Body of pancreas (tissue), 4 donors: ENCODE measurements at places on chromosomes 12 and 14.

- DNase-seq: no peak
These were observed 374.2 kb downstream of the PRKD1 start for GRCh38 chr14:29553427-29553826.

GRCh38 chr14:99822800-99823455 lies 29.7 kb downstream of the EML1 start:
- no peak for DNase-seq

- DNase-seq: no peak
These were observed 981 bp downstream of the SLC48A1 start for GRCh38 chr12:47773858-47774580.

DNA sequence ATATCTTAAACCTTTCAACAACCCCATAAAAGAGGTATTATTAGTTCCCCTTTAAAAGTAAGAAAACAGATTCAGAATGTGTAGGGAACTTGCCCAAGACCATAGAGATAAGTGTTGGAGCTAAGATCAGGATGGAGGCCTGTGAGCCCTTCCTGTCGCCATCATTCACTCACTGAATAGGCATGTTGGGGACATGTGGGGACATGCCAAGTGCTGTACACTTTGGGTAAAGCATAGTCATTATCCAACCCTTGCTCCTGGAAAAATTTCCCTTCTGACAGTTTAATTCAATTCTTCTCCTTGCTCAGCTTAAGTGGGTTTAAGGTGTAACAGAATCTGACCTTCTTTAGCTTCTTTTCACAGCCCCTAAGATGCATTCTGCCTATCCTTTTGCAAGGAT lies 28.0 kb upstream of the C12orf42 start:
- no peak for DNase-seq

DNA sequence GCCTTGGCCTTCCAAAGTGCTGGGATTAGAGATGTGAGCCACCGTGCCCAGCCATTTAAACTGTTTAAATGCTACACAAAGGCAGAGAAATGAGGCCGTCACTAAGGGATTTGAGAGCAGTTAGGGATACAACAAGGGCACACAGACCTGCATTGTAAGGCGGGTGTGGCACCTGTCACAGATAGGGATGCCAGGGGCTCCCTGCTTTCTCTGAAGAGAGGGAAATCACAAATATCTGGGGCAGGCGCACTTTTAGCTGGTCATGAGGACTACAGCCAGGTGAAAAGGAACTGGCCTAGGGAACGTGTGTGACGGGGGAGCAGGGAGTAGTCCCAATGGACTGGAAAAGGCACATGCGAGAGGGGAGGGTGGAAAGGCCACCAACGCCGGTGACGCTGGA lies 9.7 kb downstream of the SSH1 start:
- no peak for DNase-seq

DNA sequence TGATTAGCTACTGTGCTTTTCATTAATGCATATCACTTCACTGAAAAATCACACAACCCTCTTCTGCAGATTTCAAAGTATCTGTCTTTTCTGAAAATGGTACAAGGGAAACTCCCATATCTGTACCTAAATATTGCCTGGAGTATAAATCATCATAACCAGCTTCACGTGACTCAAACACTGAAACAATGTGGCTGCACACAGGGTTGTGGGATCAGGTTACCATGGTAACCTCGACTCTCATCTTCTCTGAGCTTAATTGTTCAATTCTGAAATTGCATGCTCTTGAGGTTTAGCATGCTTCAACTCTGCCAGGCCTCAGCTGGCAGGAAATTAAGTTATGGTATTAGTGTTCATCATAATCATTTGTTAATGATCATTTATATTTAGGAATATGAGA lies 77.5 kb upstream of the CPSF6 start:
- DNase-seq: no peak

DNA sequence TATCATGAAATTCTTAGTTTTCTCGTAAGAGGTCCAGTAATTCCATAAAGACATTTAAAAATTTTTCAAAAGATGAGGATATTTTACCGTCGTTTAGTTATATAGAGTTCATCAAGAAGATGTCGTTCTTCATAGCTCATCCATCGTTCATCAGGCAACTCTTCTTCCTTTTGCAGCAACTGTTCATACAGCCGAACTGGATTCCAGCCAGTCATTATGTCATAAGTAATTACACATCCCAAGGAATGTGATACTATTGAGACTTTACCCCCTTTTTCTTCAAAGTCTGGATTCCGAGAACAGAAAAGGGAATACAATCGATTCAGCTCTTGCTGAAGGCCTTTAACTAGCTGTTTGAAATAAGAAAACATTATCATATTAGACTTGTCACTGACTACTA lies 90.3 kb downstream of the DDHD1 start:
- DNase-seq: no peak

- no peak for DNase-seq
These were observed 39.4 kb upstream of the TMPRSS12 start for GRCh38 chr12:50803230-50803875.

- no peak for DNase-seq
These were observed 14.5 kb downstream of the R3HDM2 start for GRCh38 chr12:57416039-57416996.

GRCh38 chr14:99774556-99775307 lies 18.5 kb upstream of the EML1 start:
- DNase-seq: no peak

DNA sequence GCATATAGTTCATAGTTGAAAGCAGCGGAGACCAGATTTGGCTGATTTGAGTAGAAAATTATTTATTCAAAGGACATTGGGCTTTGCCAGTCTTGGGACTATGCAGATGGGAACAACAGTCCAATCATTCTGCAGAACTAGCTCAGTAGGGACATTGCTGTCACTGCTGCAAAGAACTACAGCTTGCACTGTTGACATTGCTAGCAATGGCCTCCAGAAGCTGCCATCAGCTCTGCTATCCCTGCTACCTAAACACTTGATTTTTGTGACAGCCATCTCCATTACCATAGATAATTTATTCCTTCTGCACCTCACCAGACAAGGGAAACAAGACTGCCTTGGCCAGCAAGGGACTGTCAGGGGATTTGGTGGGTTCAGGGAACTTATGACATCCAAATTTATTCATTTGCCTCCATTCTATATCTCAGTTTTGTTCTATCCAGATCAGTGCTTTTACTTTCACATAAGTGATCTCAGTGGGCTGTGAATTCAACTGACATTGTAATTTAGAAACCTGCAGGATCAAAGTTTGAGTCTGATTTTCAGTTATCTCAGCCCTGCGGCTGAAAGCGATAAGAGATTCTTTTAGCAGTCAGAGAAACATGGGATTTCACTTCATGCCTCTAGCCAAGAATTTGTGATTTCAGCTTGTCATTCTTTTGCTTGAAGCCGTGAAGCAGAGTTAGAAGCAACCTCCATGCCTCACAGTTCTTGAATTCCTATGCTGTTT lies 136.7 kb upstream of the FBXO33 start:
- no peak for DNase-seq

DNA sequence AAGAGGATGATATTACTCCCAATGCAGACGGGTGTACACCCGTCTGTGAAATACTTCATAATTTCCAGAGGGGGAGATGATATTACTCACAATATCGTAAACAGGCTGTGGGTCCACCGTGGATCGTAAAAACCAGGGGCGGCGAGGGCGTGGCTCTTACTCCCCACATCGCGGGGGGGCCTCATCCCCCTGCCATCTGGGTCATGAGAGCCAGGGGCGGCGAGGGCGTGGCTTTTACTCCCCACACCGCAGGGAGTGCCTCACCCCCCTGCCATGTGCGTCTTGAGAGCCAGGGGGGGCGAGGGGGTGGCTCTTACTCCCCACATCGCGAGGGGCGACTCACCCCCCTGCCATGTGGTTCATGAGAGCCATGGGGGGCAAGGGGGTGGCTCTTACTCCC lies 86.2 kb upstream of the GNG2 start:
- DNase-seq: no peak

DNA sequence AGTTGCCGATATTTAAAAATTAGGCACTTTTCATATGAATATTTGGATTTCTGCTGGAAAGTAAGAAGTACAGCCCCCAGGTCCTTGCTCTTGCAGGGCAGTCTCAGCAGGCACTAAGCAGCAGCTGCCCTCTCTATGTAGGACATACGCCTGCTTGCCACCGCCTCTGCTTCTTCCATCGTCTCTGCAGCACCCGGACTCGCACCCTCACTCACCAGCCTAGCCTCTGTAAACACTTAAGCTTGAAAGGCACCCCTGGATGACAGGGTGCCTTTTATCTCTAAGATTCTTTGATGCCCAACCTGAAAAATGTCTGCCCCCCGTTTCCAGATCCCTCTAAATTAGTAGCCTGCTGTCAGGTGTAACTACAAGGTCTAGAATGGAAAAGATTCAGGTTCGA lies 19.0 kb downstream of the OTUB2 start:
- DNase-seq: peak; percentile 2

GRCh38 chr14:92563359-92563758 lies 49.8 kb downstream of the RIN3 start:
- peak; percentile 23 for DNase-seq

DNA sequence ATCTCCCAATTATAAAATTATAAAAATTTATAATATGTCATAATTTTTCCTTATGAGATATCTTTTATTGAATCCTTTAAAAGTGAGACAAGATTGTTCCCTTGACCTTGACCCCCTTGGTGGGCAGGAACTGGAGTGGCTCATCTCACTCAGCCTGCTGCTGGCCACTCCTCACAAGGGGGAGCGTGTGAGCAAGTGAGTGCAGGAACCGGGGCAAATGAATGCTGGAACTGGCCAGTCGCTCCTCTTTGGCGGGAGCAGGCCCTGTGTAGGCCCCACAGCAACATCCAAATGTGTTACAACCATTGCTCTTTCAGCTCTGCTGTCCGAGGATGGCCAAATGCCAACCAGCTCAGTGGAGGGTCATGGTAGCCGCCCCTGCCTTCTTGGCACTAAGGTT lies 178.8 kb downstream of the ETNK1 start:
- no peak for DNase-seq

- DNase-seq: no peak
These were observed 27.1 kb upstream of the PCED1B start for GRCh38 chr12:47052274-47052673.

- DNase-seq: no peak
These were observed 54.5 kb upstream of the MMP17 start for GRCh38 chr12:131773582-131774221.

GRCh38 chr12:123073962-123074801 lies 76.7 kb downstream of the PITPNM2 start:
- DNase-seq: no peak

- DNase-seq: no peak
These were observed 185.5 kb upstream of the PRMT8 start for GRCh38 chr12:3305464-3305863.

- no peak for DNase-seq
These were observed 5.4 kb downstream of the MAGOHB start for GRCh38 chr12:10607885-10608458.

- DNase-seq: peak; percentile 45
These were observed 20.4 kb downstream of the CCDC88C start for GRCh38 chr14:91396959-91397815.

DNA sequence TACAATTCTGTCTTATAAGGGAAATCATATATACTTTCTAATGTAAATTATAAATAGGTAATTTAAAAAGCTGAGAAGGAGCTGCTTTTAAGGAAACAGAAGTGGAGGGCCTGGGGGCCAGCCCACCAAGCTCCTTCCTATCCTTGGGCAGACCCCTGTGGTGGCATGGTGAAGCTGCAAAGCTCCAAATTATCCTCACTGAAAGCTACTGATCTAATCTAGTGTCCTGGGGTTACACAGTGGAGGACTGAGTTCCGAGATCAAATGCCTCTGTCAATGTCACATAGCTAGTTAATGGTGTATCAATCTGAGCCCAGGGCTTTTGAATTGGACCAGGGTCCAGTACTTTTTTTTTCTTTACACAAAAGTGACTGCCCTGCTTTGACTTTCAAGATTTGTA lies 355.4 kb downstream of the CEP128 start:
- DNase-seq: no peak

GRCh38 chr14:104938960-104939359 lies 14.3 kb downstream of the PLD4 start:
- no peak for DNase-seq

DNA sequence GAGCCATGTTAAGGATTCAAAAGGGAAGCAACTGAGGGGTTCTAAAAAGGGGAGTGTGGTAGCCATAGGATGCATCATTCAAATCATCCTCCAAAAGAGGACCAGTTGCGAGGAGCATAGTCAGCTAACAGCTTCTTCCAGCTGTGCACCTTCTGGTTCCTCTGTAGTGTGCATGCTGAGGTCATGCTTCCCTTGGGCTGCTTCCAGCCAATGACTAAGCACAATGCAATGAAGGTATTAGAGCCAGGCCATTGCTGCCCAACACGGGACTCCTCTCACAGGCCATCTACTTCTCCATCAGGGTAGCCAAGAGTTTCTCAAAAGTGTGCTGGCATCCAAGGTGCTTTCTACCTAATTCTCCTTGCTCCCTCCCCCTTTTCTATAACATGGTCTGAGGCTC lies 69.2 kb upstream of the ARID2 start:
- DNase-seq: peak; percentile 35

GRCh38 chr12:88624911-88625310 lies 44.6 kb upstream of the KITLG start:
- DNase-seq: no peak

DNA sequence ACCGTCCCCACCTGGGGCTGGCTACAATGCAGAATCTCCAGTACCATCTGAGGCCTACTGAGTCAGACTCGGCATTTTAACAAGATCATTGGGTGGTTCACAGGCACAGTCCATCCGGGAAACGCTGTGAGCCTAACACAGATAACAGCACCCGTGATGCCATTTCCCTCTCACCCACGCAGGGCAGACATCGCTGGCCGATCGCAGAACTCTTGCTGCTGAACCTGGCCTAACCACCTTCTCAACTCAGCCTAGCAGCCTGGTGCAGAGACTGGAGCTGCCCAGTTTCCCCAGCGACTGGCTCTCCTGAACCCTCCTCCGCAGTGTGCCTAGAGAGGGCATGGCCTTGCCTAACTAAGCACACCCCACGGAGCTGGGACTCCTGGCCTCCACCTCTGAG lies 83.3 kb downstream of the NCOR2 start:
- DNase-seq: no peak

- DNase-seq: peak; percentile 71
These were observed at the start of gene IRAK3 for GRCh38 chr12:66188584-66189485. IRAK3 (plus strand) TSS chr12:66189214; CDS start chr12:66189300, 86 bp downstream.

DNA sequence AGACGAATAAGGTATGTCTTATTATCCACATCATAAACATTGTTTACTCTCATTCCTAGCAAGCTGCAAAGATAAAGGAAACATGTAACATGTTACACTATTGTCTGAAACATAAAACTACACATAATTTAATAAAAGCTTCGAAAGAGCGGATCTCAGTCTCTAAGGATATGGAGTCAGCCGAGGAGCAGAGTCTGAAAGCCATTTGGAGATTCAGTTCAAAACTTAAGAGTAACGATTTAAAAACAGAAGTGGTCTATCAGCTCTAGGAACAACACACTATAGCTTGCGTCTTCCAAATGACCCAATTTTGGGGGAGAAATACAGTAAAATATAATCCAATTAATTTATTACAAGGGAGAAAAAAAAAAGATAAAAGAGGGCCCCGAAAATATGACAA lies 775 bp downstream of the NEMF start:
- no peak for DNase-seq

DNA sequence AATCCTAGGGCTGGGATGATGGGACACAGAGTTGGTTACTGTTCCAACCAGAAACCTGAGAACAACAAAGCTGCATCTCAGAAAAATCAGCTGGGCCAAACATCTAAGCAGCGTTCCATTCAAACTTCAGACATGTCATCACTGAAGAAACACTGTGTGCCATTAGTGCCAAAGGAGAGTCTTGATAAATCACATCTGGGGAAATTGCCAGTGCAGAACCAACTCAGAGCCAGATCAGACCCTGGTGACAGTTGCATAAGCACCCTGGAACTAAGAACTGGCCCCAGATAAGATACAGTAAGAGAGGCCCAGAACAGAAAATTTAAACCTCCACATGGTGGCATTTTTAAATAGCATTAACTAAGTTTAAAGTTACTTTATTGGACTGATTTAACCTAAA lies 482.8 kb downstream of the PRKD1 start:
- DNase-seq: no peak
